Natural killer cell (primary cell): ENCODE measurements at places on chromosomes 12 and 14. TPM values are rescaled to one million over a fixed set of nuclear protein-coding genes. Genes with fewer than 3 reads are reported as not detected.

GRCh38 chr12:51320695-51321320 is 3.2 kb downstream of the BIN2 start:
- no peaks in the 10 kb centered on the region for H3K27me3 ChIP-seq
- DNase-seq = peak; percentile 47

GRCh38 chr12:126430921-126431320 is 1365.7 kb downstream of the AACS start:
- H3K27me3 ChIP-seq = no peaks in the 10 kb centered on the region
- H3K4me1 ChIP-seq = no peaks in the 10 kb centered on the region
- DNase-seq = no peak
- no peak overlapping the region for H3K27ac ChIP-seq
- no peaks in the 10 kb centered on the region for H3K36me3 ChIP-seq

DNA sequence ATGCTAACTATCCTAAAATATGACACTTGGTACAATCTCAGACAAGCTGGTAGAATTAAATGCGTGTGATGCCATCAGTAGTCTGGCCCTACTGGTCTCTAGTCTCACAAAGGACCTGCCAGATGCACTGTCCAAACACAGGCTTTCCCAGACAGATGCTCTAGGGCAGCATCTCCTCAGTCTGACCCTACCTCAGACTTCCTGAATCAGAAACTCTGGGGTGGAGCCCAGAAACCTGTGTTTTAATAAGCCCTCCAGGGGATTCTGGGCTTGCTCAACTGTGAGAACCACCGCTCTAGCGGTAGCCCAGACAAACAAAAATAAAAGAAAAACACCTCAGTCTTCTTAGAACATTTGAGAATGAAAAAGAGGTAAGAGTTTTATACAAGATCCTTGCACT is 48.0 kb downstream of the BDKRB1 start:
- H3K4me1 ChIP-seq = no peaks in the 10 kb centered on the region
- H3K27ac ChIP-seq = no peak overlapping the region
- DNase-seq = no peak
- H3K4me3 ChIP-seq = no peak overlapping the region

GRCh38 chr14:103519837-103520212 is 2.8 kb downstream of the CKB start:
- H3K27ac ChIP-seq = no peak overlapping the region
- H3K4me1 ChIP-seq = peaks cover 19% of the 10 kb centered on the region
- H3K36me3 ChIP-seq = no peaks in the 10 kb centered on the region
- no peak overlapping the region for H3K4me3 ChIP-seq

GRCh38 chr12:99765469-99766114 is 118.0 kb downstream of the GARIN6 start:
- H3K36me3 ChIP-seq = no peaks in the 10 kb centered on the region
- H3K4me3 ChIP-seq = no peak overlapping the region
- H3K4me1 ChIP-seq = no peaks in the 10 kb centered on the region
- no peak overlapping the region for H3K27ac ChIP-seq
- no peaks in the 10 kb centered on the region for H3K27me3 ChIP-seq

DNA sequence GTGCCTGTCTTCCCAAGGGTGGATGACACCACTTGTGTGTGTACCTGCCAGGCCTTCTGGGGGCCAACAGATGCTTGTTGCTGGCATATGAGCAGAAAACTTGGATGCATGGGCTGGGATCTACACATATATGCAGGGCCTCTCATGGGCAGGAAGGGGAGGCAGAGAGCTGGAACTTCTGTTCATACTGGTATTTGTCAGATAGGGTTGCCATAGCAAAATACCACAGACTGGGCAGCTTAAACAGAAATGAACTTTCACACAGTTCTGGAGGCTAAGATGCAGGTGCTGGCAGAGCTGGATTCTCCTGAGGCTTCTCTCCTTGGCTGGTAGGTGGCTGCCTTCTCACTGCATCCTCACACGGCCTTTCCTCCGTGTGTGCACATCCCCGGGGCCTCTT is 121.8 kb downstream of the SUDS3 start:
- H3K27me3 ChIP-seq = no peaks in the 10 kb centered on the region
- H3K27ac ChIP-seq = no peak overlapping the region
- no peak overlapping the region for H3K4me3 ChIP-seq
- no peaks in the 10 kb centered on the region for H3K36me3 ChIP-seq
- DNase-seq = no peak

DNA sequence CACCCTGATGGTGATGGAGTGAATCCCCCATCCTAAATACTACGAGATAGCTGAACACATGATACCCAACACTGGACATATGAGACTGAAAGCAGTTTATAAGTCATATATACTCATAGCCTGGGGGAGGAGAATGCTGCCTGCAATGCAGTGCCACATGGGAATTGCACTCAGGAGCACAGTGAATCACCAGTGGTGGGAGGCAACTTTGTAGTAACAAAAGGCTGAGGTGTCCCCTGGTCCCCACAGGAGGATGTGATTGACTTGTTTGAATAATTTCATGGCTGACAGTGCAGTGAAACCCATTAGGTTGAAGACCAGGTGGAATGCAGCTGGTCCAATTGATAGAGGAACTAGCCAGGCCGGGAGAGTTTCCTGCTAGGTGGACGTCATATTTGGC is 20.2 kb downstream of the CCDC38 start:
- no peak overlapping the region for H3K27ac ChIP-seq
- H3K27me3 ChIP-seq = no peaks in the 10 kb centered on the region
- no peaks in the 10 kb centered on the region for H3K4me1 ChIP-seq
- DNase-seq = no peak
- H3K4me3 ChIP-seq = no peak overlapping the region

DNA sequence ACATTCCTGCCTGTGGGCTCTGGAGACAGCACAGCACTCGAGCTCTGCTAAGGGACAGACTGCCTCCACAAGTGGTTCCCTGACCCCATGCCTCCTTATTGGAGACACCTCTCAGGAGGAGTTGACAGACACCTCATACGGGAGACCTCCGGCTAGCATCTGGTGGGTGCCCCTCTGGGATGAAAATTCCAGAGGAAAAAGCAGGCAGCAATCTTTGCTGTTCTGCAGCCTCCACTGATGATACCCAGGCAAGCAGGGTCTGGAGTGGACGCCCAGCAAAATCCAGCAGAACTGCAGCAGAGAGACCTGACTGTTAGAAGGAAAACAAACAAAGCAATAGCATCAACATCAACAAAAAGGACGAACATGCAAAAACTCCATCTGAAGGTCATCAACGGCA is 639.4 kb downstream of the SLC16A7 start:
- H3K36me3 ChIP-seq = no peaks in the 10 kb centered on the region
- DNase-seq = no peak
- no peaks in the 10 kb centered on the region for H3K4me1 ChIP-seq
- no peak overlapping the region for H3K4me3 ChIP-seq
- H3K27ac ChIP-seq = no peak overlapping the region

- no peak overlapping the region for H3K27ac ChIP-seq
- no peak for DNase-seq
- no peaks in the 10 kb centered on the region for H3K4me1 ChIP-seq
- H3K27me3 ChIP-seq = no peaks in the 10 kb centered on the region
- no peaks in the 10 kb centered on the region for H3K36me3 ChIP-seq
Measured at GRCh38 chr14:88935083-88935482, 110.6 kb downstream of the TTC8 start.

- no peaks in the 10 kb centered on the region for H3K36me3 ChIP-seq
- DNase-seq = no peak
- H3K27ac ChIP-seq = no peak overlapping the region
- no peak overlapping the region for H3K4me3 ChIP-seq
- H3K27me3 ChIP-seq = no peaks in the 10 kb centered on the region
Measured at GRCh38 chr12:111173836-111174235, 195.1 kb downstream of the PHETA1 start.

GRCh38 chr14:64465831-64466554 is 694 bp downstream of the AKAP5 start:
- H3K36me3 ChIP-seq = no peaks in the 10 kb centered on the region
- H3K4me1 ChIP-seq = peaks cover 14% of the 10 kb centered on the region
- H3K27me3 ChIP-seq = no peaks in the 10 kb centered on the region
- peak overlapping the region; percentile 55 for H3K27ac ChIP-seq
- DNase-seq = peak; percentile 22
- peak overlapping the region; percentile 70 for H3K4me3 ChIP-seq

DNA sequence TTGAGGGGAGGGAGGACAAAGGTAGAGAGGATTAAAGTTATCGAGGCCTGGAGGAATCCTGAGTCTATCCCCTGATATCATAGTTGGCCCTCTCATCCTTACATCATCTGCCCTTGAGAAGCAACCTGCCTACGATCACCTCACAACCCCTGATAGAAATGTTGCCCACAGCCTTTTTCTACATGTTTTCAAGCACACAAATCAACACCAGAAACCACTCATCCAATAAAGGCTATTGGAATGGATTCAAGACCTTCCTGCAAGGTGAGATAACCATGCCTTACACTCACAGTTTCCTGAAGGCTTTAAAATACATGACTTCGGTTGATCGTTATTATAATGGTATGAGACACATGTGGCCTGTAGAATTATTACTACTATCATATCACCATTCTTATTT is 175.7 kb upstream of the EGLN3 start:
- H3K36me3 ChIP-seq = no peaks in the 10 kb centered on the region
- H3K4me3 ChIP-seq = no peak overlapping the region
- no peak overlapping the region for H3K27ac ChIP-seq
- H3K4me1 ChIP-seq = no peaks in the 10 kb centered on the region

- no peaks in the 10 kb centered on the region for H3K36me3 ChIP-seq
- no peaks in the 10 kb centered on the region for H3K27me3 ChIP-seq
- H3K27ac ChIP-seq = no peak overlapping the region
- H3K4me1 ChIP-seq = no peaks in the 10 kb centered on the region
- no peak for DNase-seq
Measured at GRCh38 chr12:114431902-114432301, 26.0 kb upstream of the TBX5 start.

DNA sequence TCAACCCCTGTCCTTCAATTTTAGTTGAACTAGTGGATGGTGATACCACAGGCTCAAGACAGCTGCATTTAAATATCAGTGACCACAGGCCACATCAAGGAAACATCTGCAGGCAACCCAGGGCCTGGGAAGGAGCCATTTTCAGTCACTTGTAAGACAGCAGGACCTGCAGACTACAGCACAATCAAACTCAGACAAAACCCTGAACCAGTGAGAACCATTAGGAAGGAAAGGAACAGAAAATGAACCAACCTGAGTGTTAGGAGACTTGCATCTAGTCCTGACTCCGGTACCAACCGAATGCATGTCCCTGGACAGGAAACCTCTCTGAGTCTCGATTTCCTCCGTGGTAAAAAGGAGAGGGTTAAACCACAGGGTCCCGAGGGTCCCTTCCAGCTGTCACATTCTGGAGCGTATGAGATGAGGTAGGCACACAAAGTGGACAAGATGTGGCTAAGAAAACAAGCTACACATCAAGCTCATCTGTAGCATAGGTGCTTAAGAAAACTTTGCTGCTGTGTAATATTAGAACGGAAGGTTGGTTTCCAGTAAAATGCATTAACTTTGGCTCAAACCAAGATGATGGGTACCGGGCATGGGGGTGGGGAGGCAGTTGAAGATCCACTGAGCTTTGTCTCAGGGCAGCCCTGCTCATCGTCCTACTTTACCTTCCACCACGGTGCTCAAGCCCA is 1.6 kb upstream of the CDKN1B start:
- no peaks in the 10 kb centered on the region for H3K27me3 ChIP-seq
- peak overlapping the region; percentile 99 for H3K27ac ChIP-seq
- H3K4me1 ChIP-seq = peaks cover 40% of the 10 kb centered on the region
- peaks cover 22% of the 10 kb centered on the region for H3K36me3 ChIP-seq

DNA sequence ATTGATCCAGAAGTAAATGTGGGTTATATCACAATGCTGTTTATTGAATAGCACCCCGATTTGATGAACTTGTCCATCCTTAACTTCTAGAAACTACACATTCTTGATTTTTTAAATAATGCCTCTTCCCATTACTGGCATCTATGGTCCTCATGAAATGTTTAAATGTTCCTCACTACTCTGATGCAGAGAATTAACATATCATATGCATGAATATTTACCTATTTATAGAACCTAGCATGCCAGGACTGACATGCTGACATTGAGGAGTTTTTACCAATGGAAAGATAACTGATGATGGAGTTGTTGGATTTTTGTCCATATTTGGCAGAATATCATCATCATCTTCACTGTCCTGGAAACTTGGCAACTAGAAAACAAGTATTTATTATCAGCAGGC is 42.8 kb downstream of the MIS18BP1 start:
- no peak overlapping the region for H3K4me3 ChIP-seq
- H3K27me3 ChIP-seq = no peaks in the 10 kb centered on the region
- H3K27ac ChIP-seq = no peak overlapping the region
- peaks cover 36% of the 10 kb centered on the region for H3K36me3 ChIP-seq
- no peak for DNase-seq

DNA sequence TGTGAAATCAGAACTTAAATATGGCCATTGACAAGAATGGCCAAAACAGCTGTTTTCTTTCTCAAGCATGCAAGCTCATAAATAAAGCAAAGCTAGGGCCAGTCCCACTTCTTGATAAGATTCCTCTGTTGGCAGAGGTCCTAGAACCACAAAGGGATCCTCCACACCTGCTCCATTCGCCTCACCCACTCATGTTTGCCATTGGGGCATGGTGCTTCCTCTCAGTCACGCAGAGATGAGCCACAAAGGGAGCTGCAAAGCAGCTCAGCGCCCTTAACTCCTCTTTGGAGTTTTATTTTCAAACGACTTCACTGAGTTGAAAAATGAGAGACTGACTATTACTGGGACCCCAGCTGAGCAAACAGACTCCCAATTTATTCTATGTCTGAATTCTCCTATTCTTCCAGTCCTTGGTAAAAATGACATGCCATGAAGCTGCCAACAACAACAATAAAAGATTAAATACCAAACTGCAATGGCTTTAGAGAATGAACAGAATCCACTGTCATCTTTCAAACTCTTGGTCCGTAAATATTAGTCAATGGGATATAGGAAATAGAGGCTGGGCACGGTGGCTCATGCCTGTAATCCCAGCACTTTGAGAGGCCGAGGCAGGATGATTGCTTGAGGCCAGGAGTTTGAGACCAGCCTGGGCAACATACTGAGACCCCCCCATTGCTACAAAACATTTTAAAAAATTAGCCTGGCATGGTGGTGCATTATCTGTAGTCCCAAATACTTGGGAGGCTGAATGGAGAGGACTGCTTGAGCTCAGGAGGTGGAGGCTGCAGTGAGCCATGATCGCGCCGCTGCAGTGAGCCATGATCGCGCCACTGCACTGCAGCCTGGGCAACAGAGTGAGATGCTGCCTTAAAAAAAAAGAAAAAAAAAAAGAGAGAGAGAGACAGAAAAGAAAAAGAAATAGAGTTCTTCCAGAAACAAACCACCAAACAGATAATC is 16.4 kb downstream of the MANSC1 start:
- H3K27ac ChIP-seq = no peak overlapping the region
- peaks cover 7% of the 10 kb centered on the region for H3K4me1 ChIP-seq
- H3K36me3 ChIP-seq = no peaks in the 10 kb centered on the region
- no peak for DNase-seq

Gene RNASE7
- total RNA-seq = not detected

Gene KCNA5
- not detected for total RNA-seq

Gene TBX3
- not detected for total RNA-seq

Gene STYK1
- total RNA-seq = 2.0 TPM

Gene ASB2
- 4.8 TPM for total RNA-seq

Gene KRT77
- not detected for total RNA-seq

Gene TSPAN8
- total RNA-seq = not detected

Gene PRIMA1
- not detected for total RNA-seq
